ENCODE measurements at places on chromosomes 7 and 10.

GRCh38 chr7:33591490-33591889 is 313.8 kb upstream of the BMPER start:
- no peaks in the 10 kb centered on the region for H3K36me3 ChIP-seq
- H3K4me1 ChIP-seq, result no peaks in the 10 kb centered on the region
- no peak for DNase-seq

DNA sequence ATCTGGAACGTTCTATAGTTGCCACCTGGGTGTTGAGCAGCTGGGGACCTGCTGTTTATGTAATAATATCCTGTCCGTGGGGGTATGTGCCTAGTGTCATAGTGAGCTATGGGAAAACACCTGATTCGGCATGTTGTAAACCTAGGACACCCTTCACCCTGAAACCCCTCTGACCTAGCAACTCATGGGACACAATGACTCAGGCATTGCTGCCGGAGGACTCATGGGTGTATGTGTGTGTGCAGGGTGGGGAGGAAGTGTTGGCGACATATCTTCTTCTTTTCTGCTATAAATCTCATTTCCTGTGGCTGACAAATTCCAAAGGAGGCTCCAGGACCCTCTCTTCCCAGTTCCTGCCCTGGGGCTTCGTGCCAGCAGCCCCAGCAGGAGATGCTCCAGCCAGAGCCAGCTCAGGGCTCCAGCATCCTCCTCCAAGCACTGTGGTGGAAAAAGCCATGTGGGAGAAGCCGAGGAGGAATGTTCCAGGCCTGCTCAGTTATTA is 77.0 kb upstream of the PODXL start:
- peaks cover 61% of the 10 kb centered on the region for H3K27me3 ChIP-seq
- no peak overlapping the region for H3K4me3 ChIP-seq
- H3K27ac ChIP-seq, result no peak overlapping the region
- H3K36me3 ChIP-seq, result no peaks in the 10 kb centered on the region
- peaks cover 4% of the 10 kb centered on the region for H3K4me1 ChIP-seq

DNA sequence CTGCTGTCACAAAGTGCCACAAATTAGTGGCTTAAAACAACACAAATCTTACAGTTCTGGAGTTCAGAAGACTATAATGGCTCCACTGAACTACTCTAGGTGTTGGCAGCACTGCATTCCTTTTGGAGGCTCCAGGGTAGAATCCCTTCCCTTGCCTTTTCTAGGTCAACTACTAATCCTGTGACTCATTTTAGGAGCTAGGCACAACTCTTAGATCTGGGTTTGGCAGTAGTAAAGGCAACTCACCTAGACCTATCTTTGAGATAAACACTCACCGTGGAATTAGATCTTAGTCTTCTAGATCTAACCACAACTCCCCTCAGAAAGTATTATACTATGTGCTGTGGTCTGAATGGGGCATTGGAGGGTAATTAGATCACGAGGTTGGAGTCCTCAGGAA is 60.4 kb downstream of the ANKIB1 start:
- H3K27ac ChIP-seq, result peak overlapping the region; percentile 29
- no peaks in the 10 kb centered on the region for H3K27me3 ChIP-seq
- no peak for DNase-seq
- H3K4me1 ChIP-seq, result no peaks in the 10 kb centered on the region
- peaks cover 11% of the 10 kb centered on the region for H3K36me3 ChIP-seq

DNA sequence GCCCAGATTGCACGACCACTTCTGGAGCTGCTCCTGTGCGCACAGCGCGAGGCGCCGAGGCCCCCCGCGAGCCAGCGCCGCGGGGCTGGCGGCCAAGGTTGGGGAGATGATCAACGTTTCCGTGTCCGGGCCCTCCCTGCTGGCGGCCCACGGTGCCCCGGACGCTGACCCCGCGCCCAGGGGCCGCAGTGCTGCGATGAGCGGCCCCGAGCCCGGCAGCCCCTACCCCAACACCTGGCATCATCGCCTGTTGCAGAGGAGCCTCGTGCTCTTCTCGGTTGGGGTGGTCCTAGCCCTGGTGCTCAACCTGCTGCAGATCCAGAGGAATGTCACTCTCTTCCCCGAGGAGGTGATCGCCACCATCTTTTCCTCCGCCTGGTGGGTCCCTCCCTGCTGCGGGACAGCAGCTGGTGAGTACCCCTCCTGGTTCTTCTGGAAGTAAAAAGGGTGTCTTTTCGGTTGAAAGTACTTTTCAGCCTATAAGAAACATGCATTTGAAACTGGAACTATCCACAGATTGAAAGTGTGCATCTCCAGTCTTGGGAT is 683 bp downstream of the INSIG1 start:
- peak overlapping the region; percentile 95 for H3K4me3 ChIP-seq
- peak overlapping the region; percentile 95 for H3K27ac ChIP-seq
- H3K36me3 ChIP-seq, result peaks cover 19% of the 10 kb centered on the region
- peaks cover 36% of the 10 kb centered on the region for H3K4me1 ChIP-seq
- no peak for DNase-seq
- no peaks in the 10 kb centered on the region for H3K27me3 ChIP-seq

GRCh38 chr10:98892523-98892922 is 343.1 kb downstream of the HPSE2 start:
- no peaks in the 10 kb centered on the region for H3K4me1 ChIP-seq
- H3K4me3 ChIP-seq, result no peak overlapping the region
- no peak for DNase-seq
- H3K27me3 ChIP-seq, result peaks cover 4% of the 10 kb centered on the region
- H3K27ac ChIP-seq, result no peak overlapping the region
- H3K36me3 ChIP-seq, result no peaks in the 10 kb centered on the region

- H3K4me3 ChIP-seq, result peak overlapping the region; percentile 59
- H3K4me1 ChIP-seq, result no peaks in the 10 kb centered on the region
- no peak for DNase-seq
- H3K36me3 ChIP-seq, result peaks cover 29% of the 10 kb centered on the region
- peaks cover 7% of the 10 kb centered on the region for H3K27me3 ChIP-seq
These were observed 15.1 kb downstream of the ZNF12 start for GRCh38 chr7:6691609-6692106.

DNA sequence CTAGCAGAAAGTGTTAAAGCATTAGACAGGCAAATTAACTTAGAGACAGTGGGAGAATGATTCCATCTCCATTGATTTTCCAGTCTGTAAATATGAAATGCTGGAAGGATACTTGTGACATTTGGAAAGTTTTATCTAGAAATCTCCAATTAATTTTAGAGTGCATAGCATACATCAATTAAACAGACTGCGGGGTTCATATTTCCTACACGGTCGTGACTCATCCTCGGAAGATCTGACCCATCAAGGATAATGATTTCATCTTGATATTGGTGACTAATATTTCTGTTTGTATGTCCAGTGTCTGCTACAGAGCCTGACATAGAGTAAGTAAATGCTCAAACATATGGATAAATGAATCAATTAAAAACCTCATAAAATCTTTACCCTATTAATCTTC is 474.9 kb downstream of the KCNMA1 start:
- H3K27me3 ChIP-seq, result peaks cover 17% of the 10 kb centered on the region
- peaks cover 35% of the 10 kb centered on the region for H3K4me1 ChIP-seq
- no peak overlapping the region for H3K4me3 ChIP-seq
- no peaks in the 10 kb centered on the region for H3K36me3 ChIP-seq

Data from neural crest cell (in vitro differentiated cells).